ENCODE measurements at places on chromosomes 5 and 9.

- DNase-seq: no peak
Measured at GRCh38 chr9:129309906-129310305, 131.8 kb upstream of the IER5L start.

- DNase-seq: no peak
Measured at GRCh38 chr9:125700791-125701190, 6.2 kb downstream of the MAPKAP1 start.

- DNase-seq: no peak
Measured at GRCh38 chr9:133563291-133563796, 28.8 kb downstream of the ADAMTSL2 start.

GRCh38 chr5:173556142-173557028 is 60.1 kb downstream of the BOD1 start:
- no peak for DNase-seq
